T-cell (primary cell): ENCODE measurements at places on chromosomes 2 and 18. TPM values are rescaled to one million over a fixed set of nuclear protein-coding genes. Genes with fewer than 3 reads are reported as not detected.

- DNase-seq, result no peak
Observed at GRCh38 chr2:82790206-82791021, 1668.7 kb downstream of the SUCLG1 start.

- no peak for DNase-seq
Observed at GRCh38 chr2:118246079-118246478, 157.8 kb downstream of the INSIG2 start.

The SPATA3 gene
- total RNA-seq, result not detected

The EN1 gene
- total RNA-seq, result not detected

The SF3B6 gene
- 44.4 TPM for total RNA-seq

The IL18RAP gene
- total RNA-seq, result 4.6 TPM

The MEP1B gene
- total RNA-seq, result not detected

The SERPINB12 gene
- total RNA-seq, result not detected

The CYP26B1 gene
- 0.06 TPM for total RNA-seq

The TCF7L1 gene
- total RNA-seq, result 0.15 TPM

DNA sequence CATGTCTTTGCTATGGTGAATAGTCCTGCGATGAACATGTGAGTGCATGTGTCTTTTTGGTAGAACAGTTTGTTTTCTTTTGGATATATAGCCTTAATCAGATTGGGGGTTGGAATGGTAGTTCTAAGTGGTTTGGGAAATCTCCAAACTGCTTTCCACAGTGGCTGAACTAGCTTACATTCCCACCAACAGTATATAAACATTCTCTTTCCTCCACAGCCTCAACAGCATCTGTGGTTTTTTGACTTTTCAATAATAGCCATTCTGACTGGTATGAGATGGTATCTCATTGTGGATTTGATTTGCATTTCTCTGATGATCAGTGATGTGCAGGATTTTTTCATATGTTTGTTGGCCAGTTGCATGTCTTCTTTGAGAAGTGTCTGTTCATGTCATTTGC is 112.2 kb upstream of the SESTD1 start:
- no peak for DNase-seq

GRCh38 chr2:84829693-84830092 is 51.2 kb downstream of the TRABD2A start:
- no peak for DNase-seq

DNA sequence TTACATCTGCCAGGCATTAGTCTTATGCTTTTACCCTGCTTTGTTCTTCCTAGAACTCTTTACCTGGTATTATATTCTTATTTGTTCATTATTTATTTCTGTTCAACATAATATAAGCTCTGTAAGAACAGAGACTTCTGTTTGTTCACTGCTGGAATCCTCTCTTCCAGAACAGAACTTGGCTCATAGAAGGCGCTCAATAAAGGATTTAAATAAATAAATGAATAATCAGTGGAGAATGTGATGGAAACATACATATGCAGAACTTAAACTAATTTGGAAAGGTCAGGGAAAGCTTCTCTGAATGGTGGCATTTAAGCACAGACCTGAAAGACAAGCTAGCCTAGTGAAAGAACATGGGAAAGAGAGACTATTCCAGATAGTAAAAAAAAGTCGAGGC is 24.3 kb downstream of the NCKAP1 start:
- no peak for DNase-seq

The FOXD4L1 gene
- total RNA-seq, result not detected

GRCh38 chr2:217899231-217900009 is 103.4 kb downstream of the TNS1 start:
- no peak for DNase-seq

GRCh38 chr18:9928646-9929259 is 14.9 kb downstream of the VAPA start:
- no peak for DNase-seq

DNA sequence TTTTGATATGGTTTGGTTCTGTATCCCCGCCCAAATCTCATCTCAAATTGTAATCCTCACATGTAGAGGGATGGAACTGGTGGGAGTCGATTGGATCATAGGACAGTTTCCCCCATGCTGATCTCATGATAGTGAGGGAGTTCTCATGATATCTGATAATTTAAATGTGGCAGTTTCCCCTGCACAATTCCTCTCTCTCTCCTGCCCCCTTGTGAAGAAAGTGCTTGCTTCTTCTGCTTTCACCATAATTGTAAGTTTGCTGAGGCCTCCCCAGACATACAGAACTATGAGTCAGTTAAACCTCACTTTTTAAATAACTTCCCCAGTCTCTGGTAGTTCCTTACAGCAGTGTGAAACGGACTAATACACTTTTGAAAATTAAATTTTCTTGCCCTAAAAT is 12.3 kb upstream of the KCNJ3 start:
- DNase-seq, result no peak

The PPP3R1 gene
- 57.7 TPM for total RNA-seq

DNA sequence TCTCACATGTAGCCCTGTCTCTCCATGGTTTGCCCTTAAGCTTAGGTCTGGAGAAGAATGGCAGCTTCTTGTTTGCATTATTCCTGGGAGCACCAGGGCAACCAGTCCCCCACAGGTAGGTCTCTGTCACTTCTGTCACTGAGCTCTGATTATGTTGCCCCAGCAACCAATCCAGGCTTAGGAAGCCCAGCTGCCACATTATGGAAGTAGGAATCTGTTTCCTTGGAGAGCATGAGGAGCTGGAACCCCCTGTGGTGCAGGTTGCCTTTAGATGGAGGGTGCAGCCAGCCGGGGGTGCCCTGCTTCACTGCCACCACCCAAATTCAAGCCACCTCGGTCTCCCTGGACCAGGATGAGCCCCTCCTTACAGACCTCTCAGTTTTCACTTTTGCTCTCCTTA is 4.8 kb downstream of the RESP18 start:
- DNase-seq, result no peak

GRCh38 chr2:221514305-221515040 is 57.6 kb downstream of the EPHA4 start:
- no peak for DNase-seq

DNA sequence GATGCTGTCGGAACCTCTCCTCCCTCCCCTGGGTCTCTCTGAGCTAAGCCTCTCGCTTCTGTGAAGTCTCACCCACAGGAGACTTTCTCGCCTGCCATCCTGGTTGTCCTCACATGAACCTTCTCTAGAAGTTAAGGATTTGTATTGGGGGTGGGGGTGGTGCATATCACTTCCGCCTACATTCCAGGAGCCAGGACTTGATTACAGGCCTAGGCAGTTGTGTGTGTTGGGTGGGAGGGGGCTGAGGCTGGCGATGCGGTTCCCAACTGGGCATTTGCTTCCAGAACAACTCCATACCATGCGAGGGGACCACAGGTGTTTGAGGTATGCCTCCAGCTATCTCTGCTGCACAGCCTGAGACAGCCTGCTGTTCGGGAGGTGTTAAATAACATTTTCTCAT is 56.8 kb upstream of the MGAT4A start:
- no peak for DNase-seq

GRCh38 chr18:72410399-72410798 is 133.7 kb downstream of the CBLN2 start:
- DNase-seq, result no peak

GRCh38 chr2:49948091-49948490 is 793.8 kb upstream of the FSHR start:
- DNase-seq, result no peak

DNA sequence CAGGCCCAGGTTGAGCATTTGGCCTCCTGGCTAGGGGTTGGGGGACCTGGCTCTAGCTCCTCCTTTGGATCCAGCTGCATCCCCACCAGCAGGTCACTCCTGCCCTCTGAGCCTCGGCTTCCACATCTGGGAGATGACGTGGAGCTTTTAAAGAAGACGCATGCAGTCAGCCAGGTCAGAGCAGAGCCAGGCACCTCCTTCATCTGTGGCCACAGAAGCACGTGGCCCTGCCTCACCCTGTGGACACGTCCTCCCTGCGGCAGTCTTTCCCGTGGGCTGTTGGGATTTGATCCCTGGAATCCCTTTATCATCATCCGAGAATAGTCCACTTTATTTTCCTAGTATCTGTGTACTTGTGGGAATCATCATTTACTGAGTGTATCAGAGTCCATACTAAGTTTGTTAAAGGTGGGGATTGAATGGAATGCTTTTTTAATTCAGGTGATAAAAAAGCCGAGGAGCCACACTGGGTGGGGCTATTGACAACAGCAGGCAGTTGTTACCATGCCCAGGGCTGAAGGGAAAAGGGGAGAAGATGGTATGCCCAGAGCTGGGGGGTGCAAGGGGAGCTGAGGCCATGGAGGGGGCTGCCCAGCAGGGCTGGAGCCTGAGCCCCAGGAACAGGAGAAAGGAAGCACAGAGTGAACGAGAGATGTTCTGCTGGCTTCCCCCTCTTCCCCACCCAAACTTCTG is 170.1 kb downstream of the LAMA1 start:
- DNase-seq, result no peak

GRCh38 chr2:171964308-171964707 is 35.4 kb upstream of the METAP1D start:
- no peak for DNase-seq

The C2orf81 gene
- total RNA-seq, result 9.5 TPM

DNA sequence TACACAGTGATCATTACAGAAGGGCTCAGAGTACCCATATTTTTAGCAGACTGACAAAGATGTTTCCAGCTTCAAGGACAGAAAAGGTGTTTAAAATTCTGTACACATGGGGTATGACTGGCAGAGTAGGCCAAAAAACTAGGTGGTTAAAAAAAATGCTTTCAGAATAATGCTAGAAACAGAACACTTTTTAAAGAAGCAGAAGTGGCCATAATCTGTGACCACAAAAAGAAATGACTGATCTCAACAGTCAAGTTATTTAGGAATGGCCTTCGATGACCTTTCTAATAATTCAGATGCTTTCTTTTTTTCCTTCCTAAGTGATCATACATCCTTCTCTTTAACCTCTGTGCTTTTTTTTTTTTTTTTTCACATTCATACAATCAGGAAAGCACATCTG is 4.1 kb upstream of the AQP4 start:
- no peak for DNase-seq

The CIB4 gene
- total RNA-seq, result not detected

GRCh38 chr2:28225473-28226080 is 167.1 kb upstream of the FOSL2 start:
- no peak for DNase-seq

GRCh38 chr2:118110310-118110709 is 22.0 kb downstream of the INSIG2 start:
- no peak for DNase-seq

GRCh38 chr2:182359990-182360662 is 66.7 kb downstream of the PDE1A start:
- no peak for DNase-seq

The ACADL gene
- not detected for total RNA-seq

The PDK1 gene
- total RNA-seq, result 50.8 TPM

GRCh38 chr18:24408496-24408895 is 10.9 kb upstream of the OSBPL1A start:
- no peak for DNase-seq

DNA sequence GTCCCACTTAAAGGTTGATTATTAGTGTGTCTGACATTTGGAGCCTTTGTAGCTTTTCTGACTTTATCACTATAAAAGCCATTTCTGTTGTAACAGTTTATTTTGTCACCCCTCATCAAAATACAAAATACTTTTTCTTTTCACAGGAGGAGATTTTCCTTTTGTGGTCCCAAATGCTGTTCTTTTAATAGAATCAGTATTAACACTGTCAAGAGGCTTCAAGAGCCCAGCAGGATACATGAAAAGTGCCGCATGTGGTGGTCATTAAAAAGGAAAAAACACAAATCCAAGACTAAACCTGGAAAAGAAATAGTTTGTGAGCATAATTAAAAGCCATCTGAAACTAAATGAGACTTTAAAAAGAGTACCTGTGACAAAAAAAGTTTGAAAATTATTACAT is 515.7 kb downstream of the DCDC2C start:
- DNase-seq, result no peak
